ENCODE measurements at places on chromosomes 13 and 19.

- no peak for DNase-seq
Observed at GRCh38 chr13:28321756-28322155, 173.2 kb downstream of the FLT1 start.

DNA sequence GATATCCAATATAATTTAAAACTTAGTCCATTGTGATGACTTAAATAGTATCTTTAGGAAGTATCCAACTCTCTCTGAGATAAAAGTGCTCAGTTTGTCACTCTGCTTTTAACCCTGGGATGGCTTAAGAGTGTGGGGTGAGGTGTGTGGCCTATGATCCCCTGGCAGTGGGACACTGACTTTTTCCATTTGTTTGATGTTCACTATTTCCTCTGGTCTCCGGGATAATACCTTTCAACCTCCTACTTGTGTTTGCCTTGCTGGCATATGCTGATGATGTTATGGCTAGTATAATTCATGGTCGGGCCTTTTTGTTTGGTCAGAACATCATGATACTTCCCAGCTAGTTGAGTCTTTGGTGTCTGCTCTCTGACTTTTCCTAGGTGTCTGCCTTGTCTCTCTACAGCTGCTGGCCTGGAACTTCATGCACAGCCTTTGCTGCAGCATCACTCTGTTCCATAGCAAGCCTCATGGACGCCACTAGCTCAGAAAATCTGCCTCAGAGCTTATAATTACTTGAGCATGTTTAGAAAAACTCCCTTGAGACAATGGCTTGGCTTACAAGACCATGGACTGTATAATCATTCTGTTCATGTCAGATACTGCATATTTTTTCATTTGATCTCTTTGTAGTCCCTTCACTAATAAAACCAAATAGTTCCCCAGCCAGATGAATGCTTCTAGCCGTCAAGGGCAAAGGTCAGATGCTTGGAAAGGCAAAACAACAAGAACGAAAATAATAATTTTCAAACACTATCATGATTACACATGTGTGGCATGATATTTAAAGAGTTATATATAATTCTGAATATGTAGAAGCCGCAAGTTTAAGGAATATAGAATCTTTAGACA is 75.2 kb downstream of the WDFY2 start:
- no peak for DNase-seq

GRCh38 chr13:106145997-106146864 is 389.2 kb downstream of the EFNB2 start:
- no peak for DNase-seq

GRCh38 chr13:112256716-112257494 is 119.2 kb upstream of the SPACA7 start:
- no peak for DNase-seq

DNA sequence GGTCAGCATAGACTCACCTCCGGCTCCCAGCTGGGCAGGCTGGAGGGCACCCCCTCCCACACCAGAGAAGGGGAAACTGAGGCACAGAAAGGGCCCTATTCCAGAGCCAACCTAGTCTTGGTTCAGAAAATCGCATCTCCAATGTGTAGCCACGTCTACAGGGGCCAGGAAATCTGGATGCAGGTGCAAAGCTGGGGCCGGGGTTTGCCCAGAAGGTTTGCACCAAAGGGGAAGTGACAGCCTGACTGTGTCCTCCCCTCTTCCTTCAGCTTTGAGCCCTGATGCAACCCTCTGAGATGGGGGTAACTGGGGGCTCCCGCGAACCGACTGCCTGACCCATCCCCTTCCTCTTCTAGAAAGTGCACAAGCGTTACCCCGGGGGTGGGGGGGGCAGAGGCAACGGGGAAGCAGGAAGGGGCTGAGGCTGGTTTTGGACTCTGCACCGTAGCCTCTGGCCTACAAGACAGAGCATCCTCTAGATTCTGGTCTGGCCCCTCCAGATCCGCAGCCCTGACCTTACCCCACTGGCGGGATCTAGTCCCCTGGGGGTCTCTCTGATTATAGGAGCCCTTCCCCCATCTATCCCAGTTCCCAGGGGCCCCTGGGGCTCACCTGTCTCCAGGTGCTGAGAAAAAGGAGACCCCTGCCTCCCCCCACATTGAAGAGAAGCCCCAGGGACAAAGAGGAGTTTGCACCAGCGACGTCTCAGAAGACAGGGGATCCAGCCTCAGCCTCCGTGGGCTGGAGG is 1.1 kb upstream of the ONECUT3 start:
- DNase-seq: no peak

DNA sequence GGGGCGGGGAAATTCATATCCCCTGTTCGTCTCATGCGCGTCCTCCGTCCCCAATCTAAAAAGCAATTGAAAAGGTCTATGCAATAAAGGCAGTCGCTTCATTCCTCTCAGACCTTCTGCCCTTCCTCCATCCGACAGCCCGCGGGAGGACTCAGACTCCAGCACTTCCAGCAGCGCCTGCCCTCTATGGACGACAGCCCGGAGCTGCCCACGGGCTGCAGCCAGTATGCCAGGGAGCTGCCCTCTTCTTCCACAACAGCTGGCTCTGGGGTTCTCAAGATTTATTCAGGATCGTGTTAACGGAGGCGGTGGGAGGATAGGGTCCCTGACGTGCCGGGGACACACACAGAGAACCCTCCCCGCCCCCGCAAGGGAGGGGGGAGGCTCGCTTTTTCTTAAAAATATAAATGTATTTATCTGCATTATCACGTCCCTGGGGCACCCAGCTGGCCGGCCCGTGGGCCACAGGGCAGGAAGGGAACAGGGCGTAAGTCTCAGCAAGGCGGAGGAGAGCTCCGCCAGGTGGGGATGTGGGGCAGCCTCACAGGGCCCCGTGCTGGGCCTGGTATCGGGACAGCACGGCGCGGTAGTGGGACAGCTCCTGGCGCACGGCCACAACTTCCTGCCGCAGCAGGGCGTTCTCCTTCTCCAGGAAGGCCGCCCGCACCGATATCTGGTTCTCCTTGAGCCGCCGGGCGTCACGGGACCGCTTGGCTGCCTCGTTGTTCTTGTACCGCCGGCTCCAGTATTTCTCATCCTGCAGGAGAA is 6.7 kb downstream of the DBP start:
- no peak for DNase-seq

GRCh38 chr19:58166268-58166667 is 15.7 kb upstream of the ZNF329 start:
- no peak for DNase-seq

- no peak for DNase-seq
Observed at GRCh38 chr13:79936368-79937136, 404.4 kb downstream of the SPRY2 start.
